ENCODE measurements at places on chromosomes 1 and 21.

- DNase-seq, result no peak
These were observed 15.5 kb upstream of the PADI4 start for GRCh38 chr1:17292299-17293160.

DNA sequence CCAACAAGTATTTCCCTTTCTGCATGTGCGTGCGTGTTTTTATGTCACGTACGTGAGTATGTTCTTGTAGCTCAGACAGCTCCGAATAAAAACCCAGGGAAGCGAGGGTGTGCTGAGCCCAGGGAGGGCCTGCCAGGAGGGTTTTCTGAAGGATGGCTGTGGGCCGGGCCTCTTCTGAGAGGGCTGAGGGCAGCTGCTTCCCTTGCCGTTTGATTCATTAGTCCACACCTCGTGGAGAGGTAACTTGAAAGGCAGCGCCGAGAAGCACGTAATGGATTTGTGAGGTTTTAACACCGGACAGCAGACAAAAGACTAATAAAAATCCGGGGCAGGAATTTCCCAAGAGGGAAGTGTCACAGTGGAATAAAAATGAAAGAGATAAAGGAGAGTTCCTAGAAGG lies 29.5 kb downstream of the CD247 start:
- no peak for DNase-seq

- no peak for DNase-seq
These were observed 130.1 kb upstream of the SOD1 start for GRCh38 chr21:31529406-31529805.

- DNase-seq, result peak; percentile 35
These were observed 66.3 kb upstream of the FGGY start for GRCh38 chr1:59230622-59231021.

DNA sequence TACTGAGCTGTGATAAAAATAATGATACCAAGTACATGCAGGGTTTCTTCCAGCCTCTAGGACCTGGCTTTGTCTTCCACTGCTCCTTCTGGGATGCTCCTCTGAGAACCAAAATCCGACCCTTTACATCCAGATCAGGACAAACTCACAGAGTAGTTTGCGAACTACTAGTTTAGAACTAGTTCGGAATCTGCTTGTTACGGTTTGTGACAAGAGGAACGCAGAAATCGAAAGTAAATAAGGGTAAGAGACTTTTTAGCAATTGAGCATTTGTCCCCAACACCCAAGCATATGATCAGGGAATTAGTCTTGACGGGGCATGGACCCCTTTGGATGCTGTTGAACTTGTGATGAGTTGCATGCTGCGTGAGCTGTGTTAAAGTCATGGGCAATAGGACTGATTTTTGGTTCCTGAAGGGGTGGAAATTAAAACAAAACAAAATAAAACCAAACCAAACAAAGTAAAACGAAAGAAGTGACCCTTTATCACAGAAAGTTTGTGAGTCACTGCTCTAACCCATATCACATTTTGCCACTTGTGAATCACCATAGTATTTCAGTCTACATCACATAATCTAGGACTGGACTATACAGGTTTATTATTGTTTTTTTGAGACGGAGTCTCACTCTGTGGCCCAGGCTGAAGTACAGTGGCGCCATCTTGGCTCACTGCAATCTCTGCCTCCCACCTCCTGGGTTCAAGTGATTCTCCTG lies 35.7 kb upstream of the ERRFI1 start:
- peak; percentile 77 for DNase-seq

DNA sequence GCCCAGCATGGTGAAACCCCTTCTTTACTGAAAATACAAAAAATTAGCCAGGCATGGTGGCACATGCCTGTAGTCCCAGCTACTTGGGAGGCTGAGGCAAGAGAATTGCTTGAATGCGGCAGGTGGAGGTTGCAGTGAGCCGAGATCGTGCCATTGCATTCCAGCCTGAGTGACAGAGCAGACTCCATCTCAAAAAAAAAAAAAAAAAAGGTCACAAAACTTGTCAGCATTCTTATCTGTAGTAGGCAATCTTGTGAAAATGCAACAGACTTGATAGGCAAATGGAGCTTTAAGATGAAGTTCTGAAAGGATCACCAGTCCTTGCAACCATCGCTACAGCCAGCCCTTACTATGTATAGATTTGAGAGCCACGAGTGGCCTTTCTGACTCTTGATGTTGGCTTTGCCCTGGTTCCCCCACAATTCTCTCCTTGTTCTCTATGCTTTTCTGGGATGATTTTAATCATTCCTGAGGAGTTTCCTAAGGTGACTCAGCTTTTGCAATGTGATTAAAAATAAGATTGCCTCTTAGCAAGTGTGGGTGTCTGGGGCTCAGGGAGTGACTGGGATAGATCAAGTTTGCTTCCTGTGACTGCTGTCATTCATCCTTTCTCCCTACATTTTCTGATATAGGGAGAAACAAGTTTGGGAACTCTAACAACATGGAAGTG lies 7.1 kb upstream of the MAP1LC3C start:
- peak; percentile 62 for DNase-seq

DNA sequence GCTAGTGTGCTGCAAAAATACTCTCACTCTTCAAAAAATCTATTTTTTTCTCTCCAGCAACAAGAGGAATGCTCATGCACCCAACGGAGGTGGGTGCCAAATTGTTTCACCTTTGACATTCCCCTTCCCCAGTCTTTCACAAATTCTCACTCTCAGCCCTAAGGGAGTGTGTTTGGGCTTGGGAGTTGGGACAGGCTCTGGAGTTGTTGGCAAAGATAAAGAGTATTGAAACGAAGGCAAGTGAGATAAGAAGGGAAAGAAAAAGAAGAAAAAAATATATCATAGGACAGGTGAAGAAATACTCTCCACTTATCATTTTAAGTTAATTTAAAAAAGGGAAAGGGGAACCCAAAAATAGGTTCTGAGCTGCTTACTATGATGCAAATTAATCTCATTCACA lies 82.6 kb downstream of the UCHL5 start:
- no peak for DNase-seq

DNA sequence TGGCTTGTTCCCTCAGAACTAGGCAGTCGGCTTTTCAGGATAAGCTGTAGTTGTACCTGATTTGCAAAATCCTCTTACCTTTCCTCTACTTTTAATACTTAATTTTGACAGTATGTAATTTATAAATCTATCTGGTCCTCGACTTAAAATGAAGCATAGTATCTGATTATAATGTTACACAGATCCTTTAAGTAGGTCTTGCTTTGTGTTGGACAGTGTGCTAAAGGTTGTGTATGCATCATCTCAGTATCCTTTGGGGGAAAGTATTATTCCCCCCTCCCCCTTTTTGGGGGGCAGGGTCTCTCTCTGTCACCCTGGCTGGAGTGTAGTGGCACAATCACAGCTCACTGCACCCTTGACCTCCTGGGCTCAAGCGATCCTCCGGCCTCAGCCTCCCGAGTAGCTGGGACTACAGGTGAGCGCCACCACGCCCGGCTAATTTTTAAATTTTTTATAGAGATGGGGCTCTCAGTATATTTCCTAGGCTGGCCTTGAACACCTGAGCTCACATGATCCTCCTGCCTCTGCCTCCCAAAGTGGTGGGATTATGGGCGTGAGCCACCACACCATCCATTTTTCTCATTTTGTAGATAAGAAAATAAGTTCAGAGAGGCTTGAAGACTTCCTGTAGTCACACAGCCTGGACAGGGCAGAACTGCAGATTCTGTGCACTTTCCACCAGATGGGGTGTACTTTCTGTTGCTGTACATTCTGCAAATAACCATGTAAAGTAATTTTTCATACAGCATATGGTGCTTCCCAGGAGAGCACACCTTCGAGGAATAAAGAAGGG lies 791 bp upstream of the STX6 start:
- no peak for DNase-seq

- DNase-seq, result no peak
These were observed 842 bp downstream of the ATXN7L2 start for GRCh38 chr1:109484519-109484975.

GRCh38 chr1:65724151-65724550 lies 68.5 kb upstream of the PDE4B start:
- no peak for DNase-seq

GRCh38 chr1:156497078-156497742 lies 3.4 kb downstream of the MEF2D start:
- DNase-seq, result no peak

GRCh38 chr1:3558036-3558726 lies 53.1 kb downstream of the MEGF6 start:
- no peak for DNase-seq

GRCh38 chr1:217856342-217857034 lies 225.3 kb downstream of the SPATA17 start:
- DNase-seq, result peak; percentile 5

DNA sequence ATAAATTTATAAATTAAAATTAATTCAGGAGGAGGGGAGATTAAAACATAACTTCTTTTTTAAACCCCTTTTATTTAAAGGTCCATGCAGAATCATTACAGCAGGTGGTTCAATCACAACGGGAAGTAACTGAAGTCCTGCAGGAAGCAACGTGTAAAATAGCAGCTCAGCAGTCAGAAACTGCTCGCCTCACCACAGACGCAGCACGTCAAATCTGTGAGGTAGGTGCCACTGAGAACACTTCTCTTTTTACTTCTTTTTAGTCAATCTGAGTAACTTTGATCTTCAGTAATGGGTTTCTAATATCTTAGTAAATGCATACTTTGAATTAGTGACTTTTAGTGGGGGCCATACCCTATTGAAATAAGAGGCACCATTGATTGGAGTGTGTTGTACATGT lies 87.0 kb downstream of the CEP350 start:
- DNase-seq, result no peak

Data from astrocyte (in vitro differentiated cells and primary cell).